ENCODE measurements at places on chromosomes 1 and 21. TPM values are rescaled to one million over a fixed set of nuclear protein-coding genes. Genes with fewer than 3 reads are reported as not detected.

GRCh38 chr1:94936861-94937620 is 10.1 kb upstream of the CNN3 start:
- DNase-seq: no peak

- DNase-seq: no peak
Observed at GRCh38 chr21:44253832-44254710, 7.6 kb downstream of the DNMT3L start.

The CYP4X1 gene
- not detected for polyA plus RNA-seq

The GCSAML gene
- polyA plus RNA-seq: 0.07 TPM

The FGR gene
- polyA plus RNA-seq: 350 TPM

All from immature natural killer cell (primary cell).